ENCODE measurements at places on chromosomes 5 and 9.

DNA sequence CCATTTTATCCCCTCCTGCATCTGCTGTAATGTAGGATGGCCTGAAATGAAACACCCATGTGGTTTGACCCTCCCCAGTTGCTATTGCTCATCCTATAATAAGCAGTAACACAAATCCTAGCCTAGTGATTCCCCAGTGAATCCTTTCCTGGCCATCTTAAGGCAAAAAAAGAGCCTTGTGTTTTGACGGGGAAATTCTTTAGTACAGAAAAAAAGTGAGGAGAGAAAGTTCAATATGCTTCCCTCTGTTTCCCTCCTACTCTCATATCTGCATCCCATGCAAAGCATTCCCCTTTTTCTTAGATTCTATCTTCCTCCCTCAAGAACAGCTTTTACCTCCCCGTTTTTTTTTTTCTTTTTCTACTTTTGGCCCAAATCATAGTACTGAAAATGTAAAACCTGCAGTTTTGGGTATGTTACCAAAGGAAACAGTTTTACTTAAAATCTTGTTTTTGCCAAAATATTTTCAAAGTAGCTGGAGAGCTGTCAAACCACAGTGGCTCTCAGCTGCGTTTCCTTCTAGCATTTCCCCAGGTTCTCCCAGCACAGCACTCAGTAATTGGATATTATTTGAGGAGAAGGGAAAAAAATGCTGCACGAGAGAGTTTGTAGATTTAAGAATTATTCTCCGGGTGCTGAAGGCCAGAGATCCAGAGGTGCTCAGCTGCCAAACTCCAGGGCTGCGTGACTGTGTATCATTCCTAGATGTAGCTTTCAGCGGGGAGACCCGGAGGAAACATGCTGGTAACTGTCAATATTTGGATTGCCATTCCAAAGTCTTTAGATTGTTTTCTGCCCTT lies 321.4 kb downstream of the NPR3 start:
- DNase-seq = peak; percentile 61

GRCh38 chr9:109439378-109440116 lies 58.6 kb downstream of the PTPN3 start:
- no peak for DNase-seq

DNA sequence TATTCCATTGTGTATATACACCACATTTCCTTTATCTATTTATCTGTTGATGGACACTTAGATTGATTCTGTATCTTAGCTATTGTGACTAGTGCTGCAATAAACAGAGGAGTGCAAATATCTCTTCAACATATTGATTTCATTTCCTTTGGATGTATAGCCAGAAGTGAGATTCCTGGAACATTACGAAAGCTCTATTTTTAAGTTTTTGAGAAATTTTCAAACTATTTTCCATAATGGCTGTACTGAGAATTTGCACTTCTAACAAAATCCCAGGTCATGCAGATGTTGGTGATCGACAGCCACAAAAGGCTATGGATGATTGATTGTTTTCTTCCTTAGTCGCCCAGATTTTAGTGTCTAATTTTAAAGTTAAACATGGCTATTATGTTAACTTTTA lies 132.7 kb upstream of the MTAP start:
- DNase-seq = no peak

DNA sequence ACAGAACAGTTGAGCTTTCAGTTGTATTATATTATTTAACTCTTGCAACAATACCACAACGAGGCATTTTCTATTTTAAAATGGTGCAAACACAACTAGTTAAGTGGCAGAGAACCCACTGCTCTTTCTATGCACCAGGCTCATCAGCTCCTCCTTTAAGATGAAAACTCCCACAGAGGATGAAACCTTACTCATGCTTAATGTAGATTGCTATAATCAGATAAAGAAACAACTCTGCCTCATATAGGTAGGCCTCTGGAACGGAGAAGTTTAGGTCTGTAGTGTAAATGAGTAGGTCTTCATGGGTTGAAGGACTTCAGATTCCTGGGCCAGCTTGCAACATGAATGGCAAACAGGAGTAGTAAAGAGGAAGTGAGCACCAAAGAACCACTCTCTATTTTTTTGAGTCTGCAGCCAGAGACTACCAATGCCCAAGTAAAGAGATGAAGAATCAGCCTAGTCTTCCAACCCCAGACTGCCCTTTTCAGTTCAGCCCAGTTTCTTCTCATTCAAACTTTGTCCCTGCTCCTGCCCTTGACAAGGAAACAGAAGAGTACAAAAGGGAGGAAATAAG lies 33.9 kb downstream of the HACD4 start:
- DNase-seq = no peak

GRCh38 chr9:69190863-69191181 lies 16.7 kb downstream of the TJP2 start:
- DNase-seq = no peak
